ENCODE measurements at places on chromosomes 16 and 17.

GRCh38 chr17:64778240-64779097 lies 116.4 kb upstream of the SMURF2 start:
- no peak for DNase-seq

GRCh38 chr17:71251951-71252350 lies 868.9 kb upstream of the SOX9 start:
- DNase-seq: peak; percentile 75

GRCh38 chr16:21088646-21089538 lies 61.8 kb downstream of the DNAH3 start:
- peak; percentile 44 for DNase-seq

- no peak for DNase-seq
Observed at GRCh38 chr17:77372444-77373298, 231.9 kb downstream of the SEC14L1 start.

DNA sequence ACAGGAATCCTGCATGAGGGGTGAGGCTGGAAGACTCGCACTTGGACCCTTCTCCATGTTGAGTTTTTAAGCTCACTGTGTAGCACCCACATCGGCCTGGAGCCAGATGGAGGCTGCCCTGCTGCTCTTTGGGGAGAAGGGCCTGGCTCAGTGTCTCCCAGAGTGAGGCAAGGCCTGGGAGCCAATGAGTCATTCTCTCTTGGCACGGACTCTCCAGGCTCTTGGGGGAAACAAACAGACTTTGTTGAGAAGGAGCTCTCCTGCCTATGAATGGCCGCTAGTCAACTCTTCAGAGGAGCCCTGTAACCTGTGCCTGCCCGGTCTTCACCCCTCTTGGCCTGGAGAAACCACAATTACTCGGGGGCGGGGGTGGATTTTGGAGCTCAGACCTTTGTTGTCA lies 50.8 kb upstream of the MAF start:
- DNase-seq: peak; percentile 74

- peak; percentile 2 for DNase-seq
Observed at GRCh38 chr16:27867122-27868110, 196.1 kb downstream of the GSG1L start.

- DNase-seq: no peak
Observed at GRCh38 chr17:21001111-21001812, 41.5 kb downstream of the USP22 start.

Data from stromal cell of bone marrow (primary cell).